ENCODE measurements at places on chromosomes 11 and 22.

DNA sequence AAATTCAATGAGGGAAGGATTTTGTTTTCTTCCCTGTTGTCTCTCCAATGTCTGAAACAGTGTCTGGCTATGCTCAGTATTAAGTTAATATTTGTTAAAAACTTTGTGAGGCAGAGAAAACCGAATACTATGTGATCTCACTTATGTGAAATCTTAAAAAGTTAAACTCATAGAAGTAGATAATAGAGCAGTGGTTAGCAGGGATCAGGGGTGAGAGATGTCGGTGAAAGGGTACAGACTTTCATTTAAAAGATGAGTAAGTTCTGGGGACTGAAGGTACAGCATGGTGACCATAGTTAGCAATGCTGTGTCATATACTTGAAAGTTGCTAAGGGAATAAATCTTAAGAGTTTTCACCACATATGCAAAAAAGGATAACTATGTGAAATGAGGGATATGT lies 244.6 kb downstream of the AASDHPPT start:
- DNase-seq, result no peak

DNA sequence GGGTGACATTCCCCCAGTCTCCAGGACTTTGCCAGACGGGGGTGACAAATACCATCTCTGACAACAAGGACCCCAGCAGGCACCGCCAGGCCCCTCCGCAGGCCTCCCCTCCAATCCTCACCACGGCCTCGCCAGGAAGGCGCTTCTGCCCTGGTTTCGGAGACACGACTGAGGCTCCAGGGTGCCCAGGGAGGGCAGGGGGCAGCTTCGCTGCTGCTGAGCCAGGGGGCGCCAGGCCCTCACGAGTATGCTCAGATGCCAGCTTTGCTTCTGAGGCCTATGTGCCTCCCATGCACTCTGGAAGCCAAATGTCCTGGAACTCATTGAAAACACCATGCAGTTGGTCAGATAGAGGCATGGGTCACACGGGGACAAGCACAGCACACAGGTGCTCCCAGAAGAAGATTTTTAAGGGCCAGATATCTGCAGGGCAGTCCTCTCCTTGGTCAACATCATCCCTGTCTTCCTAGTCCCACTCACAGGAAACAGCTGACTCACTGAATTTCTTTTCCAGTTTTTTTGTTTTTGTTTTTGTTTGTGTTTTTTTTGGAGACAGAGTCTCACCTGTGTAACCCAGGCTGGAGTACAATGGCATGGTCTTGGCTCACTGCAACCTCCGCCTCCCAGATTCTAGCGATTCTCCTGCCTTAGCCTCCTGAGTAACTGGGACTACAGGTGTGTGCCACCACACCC lies 19.9 kb downstream of the BID start:
- no peak for DNase-seq

GRCh38 chr11:65853246-65853979 lies 4.6 kb downstream of the CFL1 start:
- no peak for DNase-seq

DNA sequence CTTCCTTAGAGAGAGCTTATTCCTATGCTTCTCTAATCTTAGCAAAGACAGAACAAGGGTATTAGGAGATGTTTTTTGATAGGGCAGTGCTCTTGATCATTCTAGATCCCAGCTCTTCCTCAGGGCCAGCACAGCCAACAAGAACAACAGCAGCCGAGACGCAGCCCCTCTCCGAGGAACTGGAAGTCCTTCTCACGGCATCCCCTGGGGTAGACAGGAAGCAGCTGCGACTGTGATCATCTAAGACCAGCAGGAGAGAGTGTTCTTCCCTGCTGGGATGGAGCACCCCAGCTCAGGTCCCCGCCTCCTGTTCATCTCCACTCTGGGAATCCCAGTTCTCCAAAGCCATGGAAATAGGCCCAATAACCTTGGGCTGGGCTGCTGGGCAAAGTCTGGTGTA lies 29.6 kb downstream of the IRAG1 start:
- DNase-seq, result no peak

DNA sequence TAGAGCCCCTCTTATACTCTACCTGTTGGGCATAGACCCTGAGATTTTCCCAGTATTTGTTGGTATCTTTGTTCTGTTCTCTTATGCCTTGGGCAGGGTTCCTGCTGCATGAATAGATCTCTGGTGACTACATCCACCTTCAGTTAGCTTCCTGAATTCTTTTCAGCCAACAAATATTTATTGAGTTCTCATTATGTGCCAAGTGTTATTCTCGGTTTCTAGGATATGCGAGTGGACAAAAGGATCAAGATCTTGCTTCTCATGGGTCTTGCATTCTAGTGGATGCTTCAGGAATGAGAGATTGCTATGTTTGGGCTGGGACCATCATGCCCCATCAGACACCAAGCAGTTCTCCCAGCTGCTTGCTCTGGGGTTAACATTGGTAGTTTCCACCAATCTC lies 340.0 kb downstream of the METTL15 start:
- DNase-seq, result no peak

DNA sequence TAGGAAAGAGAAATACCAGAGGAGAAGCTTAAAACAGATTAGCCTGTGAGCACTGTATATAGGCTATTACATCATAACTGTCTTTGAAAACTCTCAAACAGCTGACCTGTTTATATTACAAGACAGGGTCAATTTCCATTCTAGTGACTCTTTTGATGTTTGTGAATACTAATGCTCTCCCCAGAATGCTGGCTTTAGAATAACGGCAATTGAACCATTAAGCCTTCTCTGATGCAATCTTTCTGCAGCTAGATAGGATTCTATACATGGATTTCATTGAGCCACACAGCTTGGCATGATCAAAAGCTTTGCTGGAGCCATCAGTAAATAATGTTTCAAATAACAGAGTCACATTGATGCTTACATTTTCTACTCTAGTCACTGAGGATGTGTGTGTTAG lies 122.7 kb upstream of the FAT3 start:
- DNase-seq, result no peak

DNA sequence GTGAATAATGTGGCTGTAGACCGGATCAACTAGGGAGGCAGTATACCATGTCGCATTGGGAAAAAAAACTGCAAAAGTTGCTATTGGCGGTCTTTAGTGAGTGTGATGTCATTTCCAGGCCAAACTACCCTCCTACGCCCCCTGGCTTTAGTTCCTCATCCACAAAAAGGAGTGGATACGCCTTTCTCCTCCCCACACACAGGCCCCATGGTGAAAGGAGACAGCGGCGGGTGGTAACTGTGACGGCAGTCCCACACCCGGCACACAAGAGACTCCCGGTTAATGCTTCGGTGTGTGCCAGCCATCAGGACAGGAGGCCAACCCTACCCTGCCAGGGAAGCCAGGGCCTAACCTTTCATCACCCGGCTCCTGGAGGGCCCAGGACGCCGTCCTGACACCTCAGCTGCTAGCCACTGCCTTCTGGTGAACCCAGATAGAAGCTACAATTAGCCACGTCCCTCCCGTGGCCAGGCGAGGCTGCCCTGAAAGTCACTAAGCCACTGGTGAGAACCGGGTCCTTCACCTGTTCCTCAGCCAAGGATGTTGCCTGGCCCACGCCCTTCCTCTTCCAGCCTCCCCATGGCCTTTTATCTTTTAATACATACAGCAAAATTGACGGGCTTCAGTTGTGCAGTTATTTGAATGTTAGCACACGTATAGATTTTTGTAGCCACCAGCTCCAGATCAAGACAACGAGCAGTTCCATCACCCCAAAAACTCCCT lies 10.8 kb downstream of the TP53I11 start:
- no peak for DNase-seq
